ENCODE measurements at places on chromosomes 7 and 10.

DNA sequence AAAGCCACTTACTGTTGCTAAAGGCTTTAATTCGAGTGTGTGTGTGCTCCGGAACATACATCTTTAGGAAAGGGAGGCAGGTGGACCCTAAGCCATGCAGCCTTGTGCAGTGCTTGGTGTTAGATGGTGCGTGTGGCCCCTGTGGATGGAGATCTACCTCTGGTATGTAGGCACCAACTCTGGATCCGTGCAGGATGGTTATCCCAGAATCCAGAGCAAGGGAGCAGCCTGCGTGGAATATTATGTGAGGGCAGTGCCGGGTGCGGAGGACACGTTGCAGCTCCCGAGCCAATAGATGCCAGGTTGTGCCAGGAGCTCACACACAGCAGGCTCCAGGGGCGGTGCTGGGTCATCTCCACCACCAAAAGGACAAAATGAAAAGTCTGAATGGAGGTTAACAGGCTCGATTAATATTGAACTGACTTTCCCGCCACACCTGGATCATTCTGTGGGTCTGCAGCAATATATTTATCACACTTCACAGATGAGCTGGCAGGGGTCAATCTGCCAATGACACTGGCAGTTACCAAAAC lies 143.0 kb upstream of the NPS start:
- no peak for DNase-seq

DNA sequence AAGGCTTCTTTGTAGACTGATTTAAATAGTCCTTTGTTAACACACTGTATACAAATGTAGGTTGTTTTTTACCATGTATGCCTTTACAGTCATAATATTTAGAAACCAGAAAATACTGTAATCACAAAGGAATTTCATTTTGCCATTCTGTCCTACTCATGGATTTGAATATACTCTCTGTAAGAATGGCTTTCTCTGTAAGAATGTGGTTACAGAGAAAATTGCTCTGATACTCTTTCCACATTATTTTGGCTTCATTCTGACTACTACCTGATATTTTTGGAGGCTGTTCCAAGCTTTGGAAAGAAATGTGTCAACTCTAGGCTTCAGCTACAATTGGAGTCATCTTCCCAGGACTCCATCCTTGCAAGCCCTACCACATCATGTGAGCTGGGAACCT lies 23.5 kb downstream of the CH25H start:
- DNase-seq: no peak

DNA sequence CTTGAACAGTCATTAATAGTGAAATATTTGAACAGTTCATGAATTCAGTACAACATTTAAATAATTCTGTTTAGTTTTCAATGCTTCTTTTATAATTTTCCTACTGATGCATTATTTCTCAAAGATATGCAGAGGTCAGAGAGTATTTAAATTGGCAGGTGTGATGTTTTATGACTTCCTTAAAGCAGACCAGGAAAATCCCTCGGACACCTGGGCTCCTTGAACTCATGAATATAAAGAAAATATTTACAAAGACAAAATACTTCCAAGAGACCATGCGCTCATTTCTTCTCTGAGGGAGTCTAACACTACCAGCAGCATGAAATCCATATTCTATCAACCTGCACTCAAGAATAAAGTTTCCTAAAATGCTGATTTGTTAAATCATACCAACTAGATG lies 127.6 kb downstream of the IPMK start:
- no peak for DNase-seq

- DNase-seq: no peak
Observed at GRCh38 chr10:93006435-93007039, 54.1 kb upstream of the CYP26C1 start.

- no peak for DNase-seq
Observed at GRCh38 chr7:300546-301290, 10.7 kb downstream of the FOXL3 start.

- peak; percentile 12 for DNase-seq
Observed at GRCh38 chr10:99329554-99330346, 594 bp downstream of the CNNM1 start.

GRCh38 chr7:18638594-18639452 lies 143.3 kb downstream of the HDAC9 start:
- no peak for DNase-seq

DNA sequence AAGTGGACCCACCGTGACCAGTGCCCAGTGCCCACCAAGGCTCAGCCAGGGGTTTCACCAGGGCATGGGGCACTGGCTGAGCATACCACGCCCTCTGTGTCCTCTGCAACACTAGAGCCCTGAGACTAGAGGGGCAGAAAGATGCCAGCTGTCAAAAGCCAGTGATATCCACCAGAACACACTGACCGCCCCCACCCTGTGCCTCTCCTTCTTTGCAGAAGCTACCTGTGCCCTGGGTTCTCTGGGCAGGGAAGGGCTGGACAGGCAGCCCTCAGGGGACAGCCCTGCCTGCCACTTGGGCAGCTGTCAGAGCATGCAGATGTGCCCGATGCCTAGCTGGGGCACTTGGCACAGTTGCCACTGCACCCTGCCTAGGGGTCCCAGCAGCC lies 494 bp downstream of the VSIR start:
- no peak for DNase-seq

- no peak for DNase-seq
Observed at GRCh38 chr10:64896582-64896981, 1375.4 kb downstream of the REEP3 start.

- DNase-seq: no peak
Observed at GRCh38 chr10:124006526-124006925, 86.9 kb downstream of the CHST15 start.

DNA sequence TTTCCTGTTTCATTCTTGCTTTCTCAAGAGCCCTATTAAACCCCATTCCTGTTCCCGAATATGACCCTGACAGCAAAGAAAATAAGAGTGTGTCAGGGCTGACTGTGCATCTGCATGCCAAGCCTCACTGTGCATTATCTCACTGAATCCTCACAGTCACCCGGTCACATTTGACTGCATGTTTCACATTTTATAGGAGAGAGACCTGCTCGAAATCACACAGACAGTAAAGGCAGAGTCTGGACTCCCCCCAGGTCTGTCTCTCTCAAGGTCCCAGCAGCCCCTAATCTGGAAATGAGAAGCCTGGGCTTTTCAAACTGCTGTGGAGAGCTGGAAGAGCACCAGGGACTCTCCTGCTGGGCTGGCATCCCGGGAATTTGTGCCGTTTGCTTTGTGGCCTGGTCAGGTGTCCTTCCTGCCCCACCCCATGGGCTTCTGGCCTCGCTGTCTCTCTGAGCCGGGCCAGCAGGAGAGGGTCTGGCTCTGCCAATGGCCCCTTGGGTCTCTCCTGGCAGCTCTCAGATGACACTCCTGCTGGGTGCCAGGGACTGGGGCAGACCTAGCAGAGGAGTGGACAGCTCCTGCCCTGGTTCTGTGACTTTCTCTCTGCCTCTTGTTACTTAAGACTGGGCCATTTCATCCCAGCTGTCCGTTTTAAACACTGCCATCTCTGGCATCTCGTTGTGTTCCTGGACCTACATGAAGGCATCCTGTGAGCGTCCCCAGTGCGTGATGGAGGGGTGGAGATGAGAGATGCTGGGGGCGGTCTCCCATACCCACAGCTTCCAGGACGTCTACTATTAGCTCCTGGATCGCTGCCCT lies 173.6 kb downstream of the ARHGAP12 start:
- no peak for DNase-seq

DNA sequence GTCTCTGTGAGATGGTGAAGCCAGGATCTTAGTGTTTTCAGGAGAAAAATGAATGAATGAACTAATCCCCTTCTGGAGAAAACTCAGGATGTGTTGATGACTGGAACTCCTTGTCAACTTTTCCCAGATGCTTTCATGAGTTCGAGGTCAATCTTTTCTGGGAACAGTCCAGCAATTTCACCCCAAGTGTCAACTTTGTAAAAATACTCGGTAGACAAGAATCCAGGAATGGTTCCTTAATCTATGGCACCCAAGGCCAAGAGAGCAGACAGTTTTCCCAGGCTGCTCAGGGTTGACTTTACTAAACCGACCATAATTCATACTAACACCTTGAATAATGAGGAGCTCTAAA lies 31.1 kb upstream of the LYZL1 start:
- no peak for DNase-seq

DNA sequence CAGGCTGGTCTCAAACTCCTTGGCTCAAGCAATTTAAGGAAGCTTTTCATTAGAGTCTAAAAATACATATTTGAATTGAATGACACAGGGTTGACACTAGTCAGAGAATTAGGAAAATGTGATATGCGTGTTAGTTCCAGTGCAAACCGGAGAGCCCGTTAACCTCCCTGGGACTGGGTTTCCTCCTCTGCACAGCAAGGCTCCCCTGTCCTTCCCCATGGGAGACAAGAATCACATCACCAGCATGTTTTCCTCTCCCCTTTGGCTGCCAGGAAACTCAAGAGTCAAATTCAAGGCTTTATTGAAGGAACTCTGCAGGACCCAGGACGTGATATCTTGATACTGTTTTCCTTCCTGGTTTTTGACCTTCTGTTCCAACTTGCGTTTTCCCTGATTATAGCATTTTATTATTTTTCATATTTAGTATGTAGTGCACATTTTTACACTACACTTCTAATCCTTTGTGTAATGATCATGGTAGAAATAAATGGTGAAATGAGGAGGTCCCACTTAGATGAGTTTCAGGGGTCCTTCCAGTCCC lies 24.9 kb downstream of the GSTO2 start:
- no peak for DNase-seq

DNA sequence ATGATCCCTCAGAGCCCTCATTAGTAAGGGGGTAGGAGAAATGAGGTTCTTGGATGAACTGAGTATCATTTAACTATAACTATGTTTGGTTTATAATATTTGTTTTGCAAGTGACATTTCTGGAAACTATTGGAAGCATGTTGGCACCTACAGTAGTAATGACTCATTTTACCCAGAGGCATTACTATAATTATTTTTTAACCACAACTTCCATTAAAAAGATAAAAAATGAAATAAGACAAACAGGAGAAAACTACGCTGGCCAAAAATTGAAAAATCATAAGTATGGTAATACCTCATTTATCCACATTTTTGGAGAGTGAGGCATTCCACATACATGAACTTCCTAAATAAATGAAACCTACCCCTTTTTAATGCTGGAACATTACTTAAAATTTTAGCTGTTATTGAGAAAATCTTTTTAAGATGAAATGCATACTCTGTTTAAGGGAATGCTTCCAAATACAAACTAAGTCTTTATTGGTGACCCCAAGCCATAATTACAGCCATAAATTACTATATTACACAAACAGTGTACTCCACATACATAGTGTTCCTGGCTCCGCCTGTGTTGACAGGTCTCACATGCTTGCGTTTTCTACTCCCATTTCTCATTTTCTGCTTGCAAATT lies 84.6 kb upstream of the CAPZA2 start:
- DNase-seq: no peak

DNA sequence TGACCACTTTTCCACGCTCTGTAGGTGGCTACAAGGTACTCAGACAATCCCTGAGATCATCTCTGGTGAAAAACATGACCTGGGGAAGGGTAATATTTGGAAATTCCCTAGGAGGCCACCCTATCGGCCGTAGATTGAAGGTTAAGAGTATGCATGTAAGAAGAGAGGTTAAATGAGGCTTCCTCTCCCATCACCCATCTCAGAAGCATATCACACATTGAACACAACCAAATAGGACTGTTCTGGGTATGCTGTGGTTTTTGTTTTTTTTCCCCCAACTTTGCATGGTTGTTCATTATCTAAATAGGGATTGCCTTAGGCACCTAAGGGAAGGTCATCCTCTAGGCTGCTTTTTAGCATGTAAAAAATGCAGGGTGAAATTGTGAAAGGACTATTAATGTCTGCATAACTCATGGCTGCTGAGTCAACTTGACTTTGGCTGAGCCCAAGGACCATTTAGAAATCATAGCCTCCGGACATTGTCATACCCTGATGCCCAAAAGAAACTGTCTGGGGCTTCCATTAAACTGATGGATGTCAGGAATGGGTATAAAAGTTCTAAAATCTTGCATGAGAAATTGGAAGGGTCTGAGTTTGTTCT lies 24.7 kb upstream of the ST8SIA6 start:
- no peak for DNase-seq

- no peak for DNase-seq
Observed at GRCh38 chr10:62665771-62666170, 138.7 kb upstream of the ADO start.

- DNase-seq: no peak
Observed at GRCh38 chr10:34760606-34761005, 54.5 kb downstream of the PARD3 start.

DNA sequence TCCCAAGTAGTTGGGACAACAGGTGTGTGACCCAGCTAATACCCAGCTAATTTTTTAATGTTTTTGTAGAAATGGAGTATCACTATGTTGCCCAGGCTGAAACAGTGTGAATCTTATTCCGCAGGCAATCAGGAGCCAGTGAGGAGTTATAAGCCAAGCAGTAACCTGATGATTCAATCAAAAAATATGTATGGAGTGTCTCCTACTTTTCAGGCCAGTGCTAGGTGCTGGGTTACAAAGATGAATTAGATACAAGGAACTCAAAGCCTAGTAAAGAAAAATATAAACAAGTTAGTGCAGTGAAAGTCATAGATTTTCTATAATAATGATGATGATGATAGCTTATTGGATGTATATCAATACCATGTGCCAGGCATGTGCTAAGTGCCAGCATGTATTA lies 13.2 kb upstream of the IFRD1 start:
- DNase-seq: no peak

GRCh38 chr10:17316488-17317170 lies 88.6 kb downstream of the VIM start:
- DNase-seq: no peak

DNA sequence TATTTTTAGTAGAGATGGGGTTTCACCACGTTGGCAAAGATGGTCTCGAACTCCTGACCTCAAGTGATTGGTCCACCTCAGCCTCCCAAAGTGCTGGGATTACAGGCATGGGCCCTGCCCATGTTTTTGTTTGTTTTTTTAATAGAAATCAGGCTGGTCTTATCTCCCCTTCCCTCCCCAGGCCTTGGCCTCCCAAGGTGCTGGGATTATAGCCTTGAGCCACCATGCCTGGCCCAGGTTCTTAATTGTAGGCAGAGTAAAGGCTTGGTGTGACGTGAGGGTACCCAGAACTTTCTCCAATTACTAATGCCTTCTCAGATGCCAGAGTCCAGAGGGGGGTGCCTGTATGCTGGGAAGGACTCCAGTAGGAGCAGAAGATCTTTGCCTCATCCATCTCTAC lies 5.2 kb upstream of the MKRN1 start:
- no peak for DNase-seq

- no peak for DNase-seq
Observed at GRCh38 chr10:118870467-118871243, 115.9 kb upstream of the CACUL1 start.

DNA sequence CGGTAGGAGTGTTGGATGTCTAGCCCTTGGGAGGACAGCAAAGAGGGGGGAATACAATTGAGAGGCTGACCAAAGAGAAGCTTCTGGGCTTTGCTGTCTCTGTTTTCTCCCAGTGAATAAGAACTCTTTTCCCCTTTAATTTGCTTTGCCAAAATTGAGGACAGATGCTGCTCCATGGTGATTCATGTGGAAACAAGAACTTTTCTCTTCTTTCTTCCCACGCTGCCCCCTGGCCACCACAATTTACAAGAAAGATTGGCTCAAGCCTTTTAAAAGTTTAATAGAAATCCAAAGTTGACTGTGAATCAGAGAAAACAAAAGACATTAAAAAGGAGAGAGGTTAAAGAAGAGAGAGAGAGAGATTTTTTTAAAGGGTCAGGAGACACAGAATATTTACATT lies 49.0 kb downstream of the PRR15 start:
- DNase-seq: no peak
